T-helper 1 cell (primary cell): ENCODE measurements at places on chromosomes 2 and 18.

DNA sequence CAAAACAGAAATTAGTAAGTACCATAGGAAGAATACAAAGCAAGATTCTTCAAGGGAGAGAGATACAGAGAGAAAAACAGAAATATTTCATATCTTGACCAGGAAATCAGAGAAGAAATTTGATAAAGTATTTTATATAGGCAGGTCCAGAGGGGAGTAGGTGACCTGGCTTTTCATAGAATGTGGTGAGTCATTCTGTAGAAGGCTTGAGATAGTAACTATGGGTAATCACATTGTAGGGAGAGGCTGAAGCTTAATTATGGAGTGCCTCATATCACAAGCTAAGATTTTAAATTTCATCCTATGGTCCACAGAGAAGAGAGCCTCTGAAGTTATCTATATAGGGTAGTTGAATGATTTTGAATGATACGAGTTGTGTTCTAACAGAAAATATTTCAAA, 195.0 kb upstream of the CYRIA start:
- DNase-seq, result no peak

DNA sequence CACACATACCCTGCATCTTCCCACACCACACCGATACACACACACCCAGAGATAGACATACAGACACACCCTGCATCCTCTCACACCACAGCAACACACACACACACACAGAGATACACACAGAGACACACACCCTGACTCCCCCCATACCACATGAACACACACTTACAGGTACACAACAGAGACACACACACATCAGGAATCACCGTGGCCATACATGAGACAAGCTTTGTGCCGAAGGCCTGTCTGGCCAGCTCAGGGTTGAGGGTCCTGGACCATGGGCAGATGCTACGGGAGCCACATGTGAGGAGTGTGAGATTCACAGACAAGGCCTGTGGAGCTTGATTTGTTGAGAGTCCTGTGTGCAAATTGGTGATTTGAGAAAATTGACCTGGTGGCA, 15.6 kb downstream of the IMPA2 start:
- no peak for DNase-seq

DNA sequence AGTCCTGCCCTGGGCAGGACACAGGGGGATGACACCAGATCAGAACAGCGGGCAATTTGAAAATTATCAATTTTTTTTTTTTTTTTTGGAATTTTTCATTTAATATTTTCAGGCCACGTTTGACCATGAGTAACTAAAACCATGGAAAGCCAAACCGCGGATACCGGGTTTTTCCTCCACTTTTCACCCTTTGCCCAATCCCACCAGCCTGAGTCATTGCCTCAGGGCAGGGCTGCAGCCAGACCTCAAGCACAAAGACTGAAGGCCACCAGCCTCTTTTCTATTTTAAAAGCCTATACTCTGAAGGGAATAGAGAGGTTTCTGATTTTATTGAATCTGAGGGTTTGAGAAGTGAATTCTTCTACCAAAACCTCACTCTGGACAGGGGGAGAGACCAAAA, 381.1 kb downstream of the IRS1 start:
- no peak for DNase-seq

DNA sequence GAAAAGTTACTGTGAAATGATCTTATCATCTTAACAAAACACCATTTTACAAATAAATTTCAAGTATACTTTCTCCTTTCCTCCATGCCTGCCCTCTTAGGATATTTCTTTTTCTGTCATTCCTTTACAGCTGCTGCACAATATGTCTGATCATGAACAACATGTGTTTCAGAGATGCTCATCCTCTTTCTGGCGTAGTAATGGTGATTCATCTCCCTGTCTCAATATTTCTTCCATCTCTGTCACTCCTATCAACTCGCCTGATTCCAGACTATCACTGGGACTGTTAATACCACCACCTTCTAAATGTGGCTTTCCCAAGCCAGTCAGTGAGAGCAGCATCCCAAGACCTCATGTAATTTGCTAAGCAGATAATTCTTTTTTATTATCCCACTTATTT, 290.5 kb downstream of the GULP1 start:
- DNase-seq, result no peak

DNA sequence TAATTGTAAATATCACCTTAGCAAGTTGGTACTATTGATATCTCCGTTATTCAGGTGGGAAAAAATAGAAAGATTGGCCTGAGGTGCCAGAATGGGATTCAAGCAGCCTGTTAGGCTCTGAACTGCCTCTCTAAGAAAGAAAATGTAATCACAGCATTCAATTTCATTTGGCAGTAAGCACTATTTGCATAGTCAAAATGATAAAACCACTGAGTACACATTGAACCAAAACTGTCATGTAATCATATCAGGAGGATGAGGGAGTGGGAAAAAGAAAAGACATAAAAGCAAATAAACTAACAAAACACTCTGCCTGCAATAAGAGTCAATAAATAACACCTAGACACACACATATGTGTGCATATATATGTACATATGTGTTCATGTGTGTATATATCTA, 103.9 kb upstream of the TACR1 start:
- DNase-seq, result no peak

GRCh38 chr18:49730951-49731391, 82.4 kb downstream of the ACAA2 start:
- no peak for DNase-seq

DNA sequence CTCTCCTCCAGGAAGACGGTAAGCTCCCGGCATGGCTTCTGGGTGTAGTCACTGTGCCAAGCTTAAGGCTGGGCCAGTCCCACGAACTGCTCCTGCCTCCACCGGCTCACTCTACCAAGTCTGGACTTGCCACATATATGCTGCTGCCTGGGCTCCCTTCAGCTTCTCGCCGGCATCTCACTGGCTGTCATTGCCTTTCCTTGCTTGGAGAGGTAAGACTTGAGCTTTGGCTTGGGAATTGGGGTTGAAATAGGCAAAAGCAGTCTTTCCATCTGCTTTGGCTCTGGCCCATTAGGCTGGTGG, 481.0 kb downstream of the TGIF1 start:
- DNase-seq, result no peak

DNA sequence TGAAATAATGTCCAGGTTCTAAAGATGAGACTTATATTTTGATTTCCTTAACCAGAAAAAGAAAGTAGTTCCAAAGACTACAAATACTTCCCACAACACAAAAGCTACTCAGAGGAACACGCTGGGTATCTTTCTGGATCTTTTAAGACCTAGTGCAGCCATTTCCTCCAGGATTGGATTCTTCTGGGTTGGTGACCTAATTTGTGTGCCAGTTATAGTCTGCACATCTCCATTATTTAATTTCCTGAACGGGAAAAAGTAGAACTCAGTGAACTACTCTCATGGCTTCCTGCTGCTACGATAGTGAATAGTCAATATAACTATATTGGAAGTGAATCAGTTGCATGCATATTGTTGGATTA, 1.5 kb downstream of the TMEM87B start:
- no peak for DNase-seq

DNA sequence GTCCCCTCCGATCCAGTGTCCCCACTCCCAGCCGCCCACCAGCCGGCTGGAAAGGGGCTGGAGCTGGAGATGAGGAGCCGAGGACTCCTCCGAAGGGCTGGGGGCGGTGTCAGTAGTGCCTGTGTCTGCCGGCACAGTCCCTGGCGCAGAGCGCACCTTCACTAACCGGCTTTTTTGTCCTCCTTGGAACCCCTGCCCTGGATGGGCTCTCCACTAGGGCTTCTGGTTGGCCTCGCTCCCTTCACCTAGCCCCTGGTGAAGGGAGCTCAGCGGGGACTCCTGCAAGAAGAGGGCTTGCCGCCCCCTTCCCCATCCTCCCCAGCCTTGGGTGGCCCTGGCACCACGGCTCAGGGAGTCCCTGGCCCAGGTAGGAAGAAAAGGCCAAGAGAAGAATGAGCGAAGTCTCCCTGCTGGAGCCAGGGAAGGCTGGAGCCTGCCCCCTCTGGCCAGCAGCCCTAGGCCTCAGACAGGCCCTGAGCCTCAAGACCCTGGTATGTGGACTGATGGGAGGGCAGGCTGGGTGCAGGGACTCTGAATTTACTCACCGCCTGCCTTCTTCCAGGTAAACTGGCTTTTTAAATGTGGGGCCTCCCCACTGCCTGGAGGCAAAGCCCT, 570 bp upstream of the ECEL1 start:
- no peak for DNase-seq
